ENCODE measurements at places on chromosomes 12 and 14.

GRCh38 chr12:6180268-6181051 lies 19.7 kb upstream of the CD9 start:
- DNase-seq: peak; percentile 84

GRCh38 chr14:22071006-22071405 lies 397.4 kb upstream of the OR4E1 start:
- DNase-seq: no peak

DNA sequence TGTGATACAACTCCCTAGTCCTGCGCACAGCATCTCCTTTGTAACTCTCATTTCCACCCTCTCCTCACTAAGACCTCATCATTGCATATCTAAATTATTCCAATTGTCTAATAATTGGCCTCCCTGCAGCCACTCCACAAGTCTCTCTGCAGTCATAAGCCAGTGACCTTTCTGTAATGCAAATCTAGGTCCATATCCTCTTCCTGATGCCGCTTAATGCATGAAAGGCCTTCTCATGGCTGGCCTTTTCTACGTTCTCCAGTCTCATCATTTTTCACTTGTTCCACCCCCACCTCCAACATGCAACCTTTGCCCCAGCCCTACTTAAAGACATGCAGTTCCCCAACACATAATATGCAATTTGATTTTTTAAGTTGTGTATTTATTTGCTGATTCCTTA lies 96.0 kb downstream of the RPAP3 start:
- DNase-seq: no peak

GRCh38 chr14:67934087-67934486 lies 114.5 kb downstream of the RAD51B start:
- DNase-seq: peak; percentile 83

GRCh38 chr12:78559886-78560285 lies 304.7 kb upstream of the SYT1 start:
- no peak for DNase-seq
